ENCODE measurements at places on chromosomes 7 and 10. TPM values are rescaled to one million over a fixed set of nuclear protein-coding genes. Genes with fewer than 3 reads are reported as not detected.

Gene EPHA1
- under 0.01 TPM for total RNA-seq

Gene ENO4
- 0.07 TPM for total RNA-seq

Gene HEPACAM2
- total RNA-seq, result not detected

Gene HOXA1
- total RNA-seq, result 0.93 TPM

Gene ST7
- 33.2 TPM for total RNA-seq

Gene FKBP6
- total RNA-seq, result not detected

Gene SFXN4
- 25.4 TPM for total RNA-seq

Gene ERVW-1
- total RNA-seq, result not detected

Gene ACSM6
- not detected for total RNA-seq

Gene SEMA3E
- 0.29 TPM for total RNA-seq

Gene SLIT1
- not detected for total RNA-seq

Gene SEMA3D
- total RNA-seq, result 1.2 TPM

Gene EXOC6
- total RNA-seq, result 189 TPM

Gene CPA1
- total RNA-seq, result not detected

Gene ZNF316
- 11.1 TPM for total RNA-seq

Gene VSTM2A
- total RNA-seq, result not detected

Gene AKR1C8
- not detected for total RNA-seq

Gene JCAD
- total RNA-seq, result 51.1 TPM

Gene AGFG2
- total RNA-seq, result 36.8 TPM

Gene LAMB4
- total RNA-seq, result 0.86 TPM

Gene FOXI2
- not detected for total RNA-seq

Gene CFAP70
- 0.40 TPM for total RNA-seq

Gene MLLT10
- 47.8 TPM for total RNA-seq

Gene NEURL1
- total RNA-seq, result 0.43 TPM

Gene RPEL1
- 0.27 TPM for total RNA-seq

Gene TRPV5
- total RNA-seq, result not detected

Gene CALML5
- not detected for total RNA-seq

Gene CLRN3
- total RNA-seq, result not detected

Gene NXPH1
- total RNA-seq, result not detected

Gene DNAJC1
- 33.0 TPM for total RNA-seq
